ENCODE measurements at places on chromosomes 4 and X.

- DNase-seq = no peak
Measured at GRCh38 chr4:106017975-106018374, 122.7 kb downstream of the NPNT start.

GRCh38 chr4:157075811-157076577 lies at the start of gene GLRB:
TSS of gene GLRB (plus strand) at chr4:157076150. CDS start at chr4:157078025, 1,875 bp downstream.
- peak; percentile 3 for DNase-seq

DNA sequence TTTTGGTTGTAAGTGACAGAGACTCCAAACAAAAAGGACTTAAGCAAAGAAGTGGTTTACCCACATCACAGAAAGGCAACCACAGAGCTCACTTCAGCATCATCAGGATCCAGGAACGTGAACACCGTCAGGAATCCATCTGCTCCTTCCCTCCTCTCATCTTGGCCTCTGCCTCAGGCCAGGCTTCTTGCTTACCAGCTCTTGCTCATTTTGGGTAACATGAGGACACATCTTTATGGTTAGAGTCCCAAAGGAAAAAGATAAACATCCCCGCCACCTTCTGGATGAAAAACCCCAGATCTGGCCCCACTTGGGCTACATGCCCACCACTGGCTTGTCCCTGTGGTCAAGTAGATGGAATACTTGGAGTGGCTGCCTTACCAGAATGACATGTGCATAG lies 176.8 kb upstream of the RPL34 start:
- DNase-seq = no peak

DNA sequence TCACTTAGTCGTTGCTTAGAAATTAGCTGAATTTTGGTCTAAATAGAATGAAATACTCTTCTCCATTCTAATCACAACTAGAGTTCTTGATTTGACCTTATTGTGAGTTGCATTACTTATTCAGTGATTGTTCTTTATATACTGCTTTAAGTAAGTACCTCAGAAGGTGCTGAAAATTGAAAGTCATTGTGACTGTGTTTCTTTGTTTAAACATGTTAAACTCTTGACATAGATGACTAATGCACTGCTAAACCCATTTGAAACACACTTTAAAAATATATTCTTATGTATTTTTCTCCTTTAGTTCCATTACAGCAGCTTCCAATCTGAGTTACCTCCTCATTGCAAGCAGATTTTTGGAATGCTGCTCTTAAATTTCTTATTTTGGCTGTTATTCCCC lies 9.1 kb downstream of the TSPAN7 start:
- DNase-seq = no peak

DNA sequence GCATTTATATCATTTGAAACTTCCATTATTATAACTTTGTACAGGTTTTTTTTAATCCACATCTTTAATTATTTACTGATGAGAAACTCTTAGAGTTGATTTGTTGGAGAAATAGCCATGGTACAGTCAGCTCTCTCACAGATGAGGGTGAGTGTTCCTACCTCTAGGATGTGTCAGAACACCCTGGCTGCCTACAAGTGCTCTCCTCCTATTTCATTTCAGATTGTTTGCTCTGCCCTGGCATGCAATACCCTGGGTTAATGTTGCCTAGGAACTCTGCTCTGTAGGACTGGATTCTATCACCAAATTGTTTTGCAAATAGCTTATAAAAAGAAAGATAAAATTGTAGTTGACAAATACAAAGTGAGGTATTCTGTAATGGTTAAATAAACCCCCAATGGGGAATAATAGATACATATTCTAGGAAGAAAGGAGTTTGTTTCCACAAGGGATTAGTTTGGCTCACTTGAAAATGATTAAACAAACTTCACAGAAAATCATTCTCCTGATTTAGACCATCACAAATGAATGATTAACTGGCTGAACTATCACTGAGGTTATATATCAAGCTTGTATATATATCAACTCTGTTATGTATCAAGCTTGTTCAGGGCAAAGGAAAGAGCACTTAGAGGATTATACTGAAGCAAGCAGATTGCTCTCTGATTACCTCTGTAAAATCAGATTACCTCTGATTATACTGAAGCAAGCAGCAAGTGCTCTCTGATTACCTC lies 150.0 kb downstream of the PDE5A start:
- peak; percentile 85 for DNase-seq

- no peak for DNase-seq
Measured at GRCh38 chrX:13888284-13888683, 71.4 kb upstream of the GPM6B start.

- DNase-seq = no peak
Measured at GRCh38 chr4:65671372-65671771, 1.1 kb upstream of the EPHA5 start.

DNA sequence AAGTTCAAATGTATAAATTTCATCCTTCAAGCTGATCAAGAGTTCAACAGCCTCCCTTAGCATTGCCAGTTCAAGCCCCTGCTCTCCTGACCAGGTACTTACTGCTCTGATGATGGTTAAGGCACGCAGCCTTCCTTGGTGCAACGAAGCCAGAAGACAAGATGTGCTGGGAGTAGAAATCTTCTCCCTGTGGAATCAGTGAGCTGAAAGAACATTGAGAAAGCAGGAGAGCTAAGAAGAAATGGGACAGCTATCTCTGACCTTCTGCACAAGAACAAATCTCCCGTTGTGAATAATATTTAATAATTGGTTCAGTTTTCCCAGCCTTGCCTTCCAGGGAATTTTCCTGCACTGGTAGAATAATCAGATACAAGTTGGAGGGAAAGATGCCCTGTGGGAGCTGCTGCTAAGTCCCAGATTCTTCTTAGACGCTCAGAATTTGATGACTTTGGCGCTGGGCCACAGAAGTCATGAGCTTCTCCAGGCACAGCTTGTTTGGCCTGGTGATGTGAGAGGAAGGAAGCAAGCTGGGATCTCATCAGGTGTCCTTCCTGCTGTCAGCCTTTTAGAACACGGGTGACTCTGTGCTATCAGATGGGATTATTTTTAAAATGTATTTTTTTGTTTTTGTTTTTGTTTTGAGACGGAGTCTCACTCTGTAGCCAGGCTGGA lies 77.8 kb downstream of the CD38 start:
- no peak for DNase-seq

- DNase-seq = no peak
Measured at GRCh38 chr4:15659768-15660570, 4.8 kb upstream of the FBXL5 start.

GRCh38 chr4:76087007-76087769 lies 12.7 kb downstream of the ART3 start:
- DNase-seq = peak; percentile 61

DNA sequence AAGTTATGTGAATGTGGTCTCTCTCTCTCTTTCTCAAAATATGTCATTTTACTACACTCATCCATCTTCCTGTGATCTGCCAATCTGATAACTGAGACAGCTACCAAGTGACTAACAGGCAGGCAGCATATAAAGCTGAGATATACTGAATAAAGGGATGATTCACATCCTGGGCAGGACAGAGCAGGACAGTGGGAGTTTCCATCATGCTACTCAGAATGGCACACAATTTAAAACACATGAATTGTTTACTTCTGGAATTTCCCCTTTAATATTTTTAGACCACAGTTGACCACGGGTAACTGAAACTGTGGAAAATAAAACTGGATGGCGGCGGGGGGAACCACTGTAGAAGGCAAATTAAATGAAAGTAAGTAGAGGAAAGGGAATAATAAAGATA lies 58.6 kb upstream of the DCTD start:
- no peak for DNase-seq

DNA sequence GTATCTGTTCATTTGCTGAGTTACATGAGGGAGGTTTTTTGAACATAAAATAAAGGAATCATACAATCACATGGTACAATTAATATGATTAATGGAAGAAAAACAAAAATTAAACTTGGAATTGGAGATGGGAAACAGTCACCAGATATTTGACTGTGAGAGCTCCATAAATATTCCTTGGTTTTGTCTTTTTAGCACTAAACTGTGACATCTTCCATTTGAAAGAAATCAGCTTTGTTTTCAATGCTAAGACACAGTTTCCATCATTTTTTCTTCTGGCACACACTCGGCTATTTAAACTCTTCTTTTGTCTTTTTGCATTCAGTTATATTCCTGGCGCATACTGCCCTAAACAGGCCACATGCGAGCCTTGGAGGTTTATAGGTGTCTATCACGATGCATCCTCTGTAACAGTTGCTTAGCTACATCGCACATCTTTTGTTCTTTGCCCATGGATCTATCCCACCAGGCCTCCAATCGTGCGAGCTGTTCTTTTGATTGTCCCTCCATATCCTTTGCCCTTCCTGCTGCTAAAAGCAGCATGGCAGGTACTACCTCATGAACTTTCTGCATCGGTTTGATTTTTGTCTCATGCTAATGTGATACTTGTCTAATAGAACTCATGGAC lies 158.3 kb downstream of the LDB2 start:
- no peak for DNase-seq

- no peak for DNase-seq
Measured at GRCh38 chr4:145552181-145552822, 66.9 kb upstream of the MMAA start.

DNA sequence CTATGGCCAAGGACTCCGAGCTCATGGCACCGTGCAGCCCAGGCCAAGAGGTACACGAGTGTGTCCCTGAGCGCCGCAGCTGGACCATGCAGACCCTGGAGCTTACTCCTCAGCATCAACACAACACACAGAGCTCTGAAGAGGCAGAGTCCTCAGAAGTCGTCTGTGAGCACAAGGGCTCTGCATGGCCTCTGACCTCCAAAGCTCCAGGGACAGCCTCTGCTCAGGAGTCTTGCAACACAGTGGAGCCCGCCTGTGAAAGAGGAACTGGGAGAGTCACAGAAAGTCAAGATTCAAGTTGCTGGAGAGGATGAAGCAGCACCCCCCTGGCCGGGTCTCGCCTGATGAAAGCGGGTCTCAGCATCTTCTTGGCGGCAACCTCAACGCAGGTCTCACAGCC lies 2.9 kb downstream of the LRPAP1 start:
- DNase-seq = no peak

GRCh38 chr4:73895201-73896175 lies 26.3 kb downstream of the CXCL1 start:
- no peak for DNase-seq

- no peak for DNase-seq
Measured at GRCh38 chrX:112359906-112360305, 277.3 kb upstream of the TRPC5 start.

GRCh38 chr4:158722291-158722916 lies 792 bp downstream of the PPID start:
- DNase-seq = peak; percentile 43

GRCh38 chr4:107519053-107519452 lies 201.0 kb downstream of the PAPSS1 start:
- DNase-seq = no peak

- DNase-seq = no peak
Measured at GRCh38 chr4:54913751-54914526, 211.5 kb downstream of the KDR start.

- DNase-seq = peak; percentile 2
Measured at GRCh38 chrX:96685210-96686099, 813 bp downstream of the DIAPH2 start.
